ENCODE measurements at places on chromosomes 3 and 15.

DNA sequence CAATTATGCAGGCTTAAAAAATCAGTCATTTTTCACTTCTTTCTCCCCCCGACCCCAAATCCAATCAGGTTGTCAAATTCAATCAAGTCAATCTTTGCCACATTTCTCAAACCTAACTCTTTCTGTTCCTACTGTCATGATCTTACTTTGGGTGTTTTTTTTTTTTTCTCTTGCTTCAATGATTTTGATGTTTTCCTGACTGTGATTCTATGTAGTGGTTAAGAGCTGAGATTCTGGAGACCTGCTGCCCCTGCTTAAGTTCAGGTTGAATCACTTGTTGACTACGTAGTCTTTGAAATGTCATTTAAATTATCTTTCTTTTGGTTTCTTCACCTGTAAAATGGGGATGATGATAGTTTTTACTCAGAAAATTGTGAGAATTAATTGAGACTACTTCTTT is 117.5 kb downstream of the TPRG1 start:
- peaks cover 35% of the 10 kb centered on the region for H3K4me1 ChIP-seq
- H3K27me3 ChIP-seq, result peaks cover 9% of the 10 kb centered on the region
- no peak for DNase-seq
- H3K4me3 ChIP-seq, result no peak overlapping the region

- H3K4me3 ChIP-seq, result no peak overlapping the region
- peaks cover 5% of the 10 kb centered on the region for H3K4me1 ChIP-seq
- DNase-seq, result no peak
- H3K27ac ChIP-seq, result no peak overlapping the region
- H3K27me3 ChIP-seq, result peaks cover 6% of the 10 kb centered on the region
These were observed 8.3 kb downstream of the KIF23 start for GRCh38 chr15:69422336-69422895.

DNA sequence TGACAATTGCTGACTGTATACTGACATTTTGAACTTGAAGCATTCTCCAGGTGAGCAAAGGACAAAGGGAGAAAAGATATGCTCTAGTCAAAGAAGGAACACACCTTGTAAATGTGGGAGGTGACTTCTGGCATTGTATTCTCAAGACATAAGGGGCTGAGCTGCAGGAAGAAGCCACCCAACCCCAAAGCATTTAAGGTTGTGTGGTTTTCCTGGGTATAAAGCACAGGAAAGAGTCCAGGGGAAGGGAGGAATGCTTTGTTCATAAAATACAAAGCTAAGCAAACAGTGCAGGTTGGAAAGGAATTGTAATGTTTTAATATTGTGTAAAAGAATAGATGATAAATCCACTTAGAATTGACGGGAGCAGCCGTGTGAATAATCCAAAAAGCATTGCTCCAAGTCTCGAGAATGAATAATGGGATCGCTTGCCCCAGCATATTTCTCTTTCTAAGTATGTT is 102.4 kb upstream of the LRIG1 start:
- H3K27ac ChIP-seq, result peak overlapping the region; percentile 11
- DNase-seq, result no peak
- peaks cover 19% of the 10 kb centered on the region for H3K4me1 ChIP-seq
- no peaks in the 10 kb centered on the region for H3K27me3 ChIP-seq
- peak overlapping the region; percentile 70 for H3K4me3 ChIP-seq

- no peaks in the 10 kb centered on the region for H3K4me1 ChIP-seq
- H3K27me3 ChIP-seq, result peaks cover 27% of the 10 kb centered on the region
- DNase-seq, result no peak
- H3K4me3 ChIP-seq, result no peak overlapping the region
- no peak overlapping the region for H3K27ac ChIP-seq
These were observed 34.4 kb upstream of the PRICKLE2 start for GRCh38 chr3:64259636-64260035.

DNA sequence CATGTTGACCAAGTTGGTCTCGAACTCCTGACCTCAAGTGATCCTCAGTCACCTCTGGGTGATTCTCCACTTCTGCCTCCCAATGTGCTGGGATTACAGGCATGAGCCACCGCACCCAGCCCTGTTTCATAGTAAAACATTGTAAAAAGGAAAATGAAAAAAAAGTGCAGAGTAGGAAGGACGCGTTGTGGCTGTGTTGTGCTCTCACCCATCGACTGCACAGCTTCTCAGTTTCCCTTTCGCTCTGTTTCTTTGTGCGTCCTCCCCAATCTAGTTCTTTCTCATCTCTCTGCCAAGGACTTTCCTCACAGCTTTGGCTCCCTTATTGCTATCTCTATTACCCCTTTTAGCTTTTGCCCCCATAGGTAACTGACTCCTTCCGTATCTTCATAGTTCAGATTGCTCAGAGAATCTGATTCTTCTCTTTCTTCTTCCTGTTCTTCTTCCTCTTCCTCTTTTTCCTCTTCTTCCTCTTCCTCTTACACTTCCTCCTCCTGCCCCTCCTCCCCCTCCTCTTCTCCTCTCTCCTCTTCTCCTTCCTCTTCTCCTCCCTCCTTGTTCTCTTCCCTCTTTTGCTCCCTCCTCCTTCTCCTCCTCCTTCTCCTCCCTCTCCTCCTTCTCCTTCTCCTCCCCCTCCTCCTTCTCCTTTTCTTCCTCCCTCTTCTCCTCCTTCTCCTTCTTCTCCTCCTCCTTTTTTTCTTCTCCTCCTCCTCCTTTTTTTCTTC is 81.1 kb upstream of the VGLL4 start:
- H3K27me3 ChIP-seq, result peaks cover 20% of the 10 kb centered on the region
- H3K27ac ChIP-seq, result no peak overlapping the region
- peaks cover 14% of the 10 kb centered on the region for H3K4me1 ChIP-seq
- DNase-seq, result no peak

DNA sequence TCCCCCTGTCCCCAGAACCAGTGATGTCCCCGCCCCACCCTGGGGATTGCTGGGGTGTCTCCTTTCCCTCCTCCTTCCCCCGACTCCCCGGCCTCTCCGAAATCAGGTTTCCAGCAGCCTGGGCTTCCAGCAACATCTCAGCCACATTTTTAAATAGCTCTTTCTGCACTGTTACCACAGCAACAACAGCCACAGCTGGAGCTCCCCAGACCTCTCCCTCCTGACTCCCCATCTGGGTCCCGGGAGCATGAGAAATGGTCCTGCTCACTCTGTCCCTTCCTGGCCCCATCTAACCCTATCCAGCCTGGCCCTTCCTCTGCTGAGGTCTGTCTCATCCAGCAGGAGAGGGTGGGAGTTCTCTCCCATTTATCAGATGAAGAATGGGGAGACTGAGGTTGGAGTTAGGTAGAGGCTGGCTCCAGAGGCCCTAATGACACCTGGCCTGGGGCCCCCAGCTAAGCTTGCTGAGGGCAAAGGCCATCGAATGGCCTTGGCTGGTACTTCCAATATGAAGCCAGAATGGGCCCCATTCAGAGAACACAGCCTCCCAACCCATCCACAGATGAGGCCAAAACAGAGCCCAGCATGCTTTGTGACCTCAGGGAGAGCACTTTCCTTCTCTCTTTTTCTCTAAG is 1.5 kb downstream of the CAMK1 start:
- no peak overlapping the region for H3K4me3 ChIP-seq
- DNase-seq, result no peak
- H3K4me1 ChIP-seq, result peaks cover 34% of the 10 kb centered on the region
- peak overlapping the region; percentile 79 for H3K27ac ChIP-seq
